AG20443 (cell line): ENCODE measurements at places on chromosomes 13 and 19.

- DNase-seq, result no peak
These were observed 510.9 kb upstream of the PCDH9 start for GRCh38 chr13:67740871-67741535.

DNA sequence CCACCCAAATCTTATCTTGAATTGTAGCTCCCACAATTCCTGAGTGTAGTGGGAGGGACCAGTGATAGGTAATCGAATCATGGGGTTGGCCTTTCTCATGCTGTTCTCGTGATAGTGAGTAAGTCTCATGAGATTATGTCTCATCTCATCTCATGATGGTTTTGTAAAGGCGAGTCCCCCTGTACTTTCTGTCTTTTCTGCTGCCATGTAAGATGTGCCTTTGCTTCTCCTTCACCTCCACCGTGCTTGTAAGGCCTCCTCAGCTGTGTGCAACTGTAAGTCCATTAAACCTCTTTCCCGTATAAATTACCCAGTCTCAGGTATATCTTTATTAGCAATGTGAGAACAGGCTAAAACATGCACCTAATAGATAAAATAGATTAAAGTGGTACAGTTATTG is 756.4 kb upstream of the SLITRK5 start:
- no peak for DNase-seq

DNA sequence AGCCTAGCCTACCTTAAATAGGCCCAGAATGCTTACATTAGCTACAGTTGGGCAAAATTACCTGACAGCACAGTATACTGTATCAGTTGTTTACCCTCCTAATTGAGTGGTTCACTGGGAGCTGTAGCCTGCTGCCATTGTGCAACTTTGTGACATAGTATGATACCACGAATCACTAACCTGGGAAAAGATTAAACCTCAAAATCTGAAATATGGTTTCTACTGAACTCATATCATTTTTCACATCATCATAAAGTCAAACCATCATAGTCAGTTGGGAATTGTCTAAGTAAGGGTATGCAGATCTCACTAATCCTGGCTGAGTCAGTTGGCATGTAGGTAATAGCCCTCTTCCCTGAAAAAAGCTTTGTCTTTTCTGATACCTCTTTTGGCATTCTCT is 9.2 kb downstream of the PAN3 start:
- no peak for DNase-seq

GRCh38 chr19:15331419-15332310 is 674 bp downstream of the BRD4 start:
- peak; percentile 75 for DNase-seq

DNA sequence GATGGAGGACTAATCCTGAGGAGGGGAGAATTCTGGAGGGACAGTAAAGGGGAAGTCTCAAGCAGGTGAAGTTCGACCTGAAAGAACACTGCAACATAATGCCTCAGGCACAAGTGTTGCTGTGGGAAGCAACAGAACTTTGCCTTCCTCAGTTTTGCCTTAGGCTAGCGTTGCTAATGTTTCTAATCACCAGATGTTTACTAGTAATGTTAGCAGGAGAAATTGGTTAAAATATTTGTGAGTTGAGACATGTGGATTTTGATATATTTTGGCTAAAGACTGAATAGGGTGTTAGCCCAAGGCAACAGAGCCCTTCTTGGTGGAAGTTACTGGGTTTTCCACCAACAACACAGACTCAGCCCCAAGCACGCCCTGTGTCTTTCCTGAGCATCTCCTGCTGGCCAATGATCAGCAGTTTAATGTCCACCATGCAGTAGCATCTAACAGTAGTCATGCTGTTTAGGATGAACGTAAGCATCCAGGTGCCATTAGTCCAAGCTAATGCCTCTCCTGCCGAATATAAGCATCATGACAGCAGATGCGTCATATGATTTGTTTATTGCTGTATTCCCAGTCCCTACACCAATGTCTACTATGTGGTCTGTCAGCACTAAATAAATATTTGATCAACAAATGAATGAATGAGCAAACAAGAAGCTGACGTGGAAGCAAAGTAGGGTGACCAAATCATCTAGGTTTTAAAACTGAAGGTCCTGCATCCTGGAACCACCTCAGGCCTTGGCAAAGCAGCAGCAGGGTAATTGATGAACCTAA is 511.9 kb upstream of the HTR2A start:
- DNase-seq, result peak; percentile 18

DNA sequence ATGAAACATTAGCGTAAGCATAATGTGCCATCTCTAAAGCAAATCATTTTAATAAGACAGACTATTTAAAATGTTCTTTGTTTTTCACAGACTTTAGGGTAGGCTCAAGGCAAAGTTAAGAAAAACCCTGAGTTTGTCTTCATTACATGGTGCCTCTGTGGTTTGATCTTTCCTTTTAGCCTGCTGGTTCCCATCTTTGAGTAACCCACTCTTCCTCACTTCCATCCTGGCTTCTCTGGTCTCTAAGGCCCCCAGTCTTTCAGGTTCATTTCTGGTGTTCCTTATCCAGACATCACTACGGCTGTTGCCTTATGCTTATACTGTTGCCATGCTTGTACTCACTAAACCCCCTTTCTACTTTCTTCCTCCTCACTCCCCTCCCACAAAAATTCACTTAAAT is 38.4 kb downstream of the DACH1 start:
- DNase-seq, result no peak

DNA sequence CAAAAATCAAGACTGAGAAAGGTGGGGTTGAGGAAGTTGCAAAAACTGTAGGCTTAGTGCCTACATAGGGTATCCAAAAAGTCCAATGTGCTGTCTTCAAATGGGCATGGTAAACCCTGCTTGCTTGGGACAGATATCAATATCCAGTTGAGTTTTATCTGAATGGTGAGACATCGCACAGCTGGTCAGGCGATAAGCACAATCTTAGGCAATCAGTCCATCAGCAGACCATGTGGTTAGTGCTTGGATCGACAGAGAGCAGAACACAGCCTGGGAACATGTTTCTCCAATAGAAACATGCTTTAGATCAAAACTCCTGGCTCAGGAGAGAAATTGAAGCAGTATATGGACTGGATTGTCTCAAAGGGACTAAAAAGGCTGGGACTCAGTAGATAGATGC is 151.3 kb upstream of the IPO5 start:
- no peak for DNase-seq

DNA sequence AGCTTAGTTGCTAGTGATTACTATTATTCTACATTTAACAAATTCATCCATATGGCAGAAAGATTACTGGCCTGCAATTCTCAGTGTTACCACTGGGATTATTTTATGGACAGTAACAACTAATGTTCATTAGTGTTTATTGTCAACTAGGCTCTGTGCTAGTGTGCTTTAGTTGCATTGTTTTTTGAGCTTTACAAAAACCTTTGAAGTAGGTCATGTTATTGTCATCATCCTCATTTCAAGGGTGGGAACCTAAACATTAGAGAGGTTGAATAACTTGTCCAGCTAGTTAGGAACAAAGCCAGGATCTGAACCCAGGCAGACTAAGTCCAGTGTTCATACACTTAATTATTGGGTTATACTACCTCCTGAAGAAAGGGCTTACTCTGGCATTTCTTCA is 27.8 kb upstream of the TDRD3 start:
- no peak for DNase-seq

- DNase-seq, result peak; percentile 51
These were observed 48.9 kb upstream of the PABPC3 start for GRCh38 chr13:25046985-25047511.

GRCh38 chr13:33367171-33367895 is 81.8 kb upstream of the STARD13 start:
- no peak for DNase-seq

GRCh38 chr13:76292726-76293125 is 593.5 kb downstream of the KCTD12 start:
- no peak for DNase-seq

DNA sequence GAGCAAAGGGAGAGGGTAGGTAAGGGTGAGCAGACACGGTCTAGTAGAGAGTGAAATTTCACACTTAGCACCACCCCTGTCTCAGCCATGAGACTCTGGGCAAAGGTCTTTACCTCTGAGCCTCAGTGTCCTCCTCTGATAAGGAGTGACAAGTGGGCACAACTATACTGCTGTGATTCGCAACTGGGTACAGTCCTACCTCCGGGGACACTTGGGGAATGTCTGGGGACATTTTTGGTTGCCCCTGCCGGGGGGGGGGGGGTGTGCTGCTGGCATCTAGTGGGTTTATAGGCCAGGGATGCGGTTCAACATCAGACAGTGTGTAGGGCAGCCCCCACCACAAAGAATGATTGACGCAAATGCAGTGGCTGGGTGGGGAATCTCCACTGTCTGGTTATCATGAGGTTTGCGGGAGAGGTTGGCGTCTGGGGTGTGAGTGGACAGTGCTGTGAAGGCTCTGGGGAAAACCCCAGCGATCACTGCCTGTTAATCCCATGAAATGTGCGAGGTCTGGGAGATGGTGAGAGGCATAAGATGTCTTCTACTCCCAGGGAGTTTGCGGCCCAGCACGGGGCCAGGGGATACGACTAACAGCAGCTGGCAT is 4.3 kb downstream of the NACC1 start:
- no peak for DNase-seq

GRCh38 chr13:99391781-99392469 is 84.7 kb upstream of the GPR183 start:
- no peak for DNase-seq

GRCh38 chr19:49514151-49514550 is 1.7 kb downstream of the FCGRT start:
- DNase-seq, result no peak

DNA sequence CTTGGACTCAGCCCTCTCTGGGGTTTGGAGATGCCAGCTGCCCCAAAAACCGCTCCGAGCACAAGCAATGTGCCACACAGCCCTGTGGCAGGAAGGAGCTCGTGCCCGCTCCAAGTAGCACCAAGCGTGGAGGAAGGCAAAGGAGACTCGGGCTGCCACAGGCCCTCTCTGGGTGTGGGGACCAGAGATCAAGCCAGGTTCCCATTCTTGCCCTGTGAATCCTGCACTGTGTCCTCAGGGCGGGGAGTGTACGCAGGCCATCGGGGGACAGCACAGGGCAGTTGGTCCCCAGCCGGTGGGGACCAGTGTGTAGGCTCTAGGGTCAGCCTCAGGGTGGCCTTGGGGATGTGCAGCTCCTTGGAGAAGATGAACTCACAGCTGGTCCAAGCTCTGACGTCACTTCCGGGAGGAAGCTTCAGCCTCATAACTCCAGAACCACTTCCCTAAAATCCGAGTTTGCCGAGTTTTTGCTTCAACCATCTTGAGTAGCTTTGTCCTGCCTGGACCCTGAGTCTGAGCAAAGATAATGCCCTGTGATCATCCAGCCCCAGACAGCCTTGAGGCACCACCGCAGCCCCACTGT is 9.3 kb upstream of the CPAMD8 start:
- no peak for DNase-seq

GRCh38 chr13:85533911-85534310 is 265.3 kb downstream of the SLITRK6 start:
- DNase-seq, result no peak

DNA sequence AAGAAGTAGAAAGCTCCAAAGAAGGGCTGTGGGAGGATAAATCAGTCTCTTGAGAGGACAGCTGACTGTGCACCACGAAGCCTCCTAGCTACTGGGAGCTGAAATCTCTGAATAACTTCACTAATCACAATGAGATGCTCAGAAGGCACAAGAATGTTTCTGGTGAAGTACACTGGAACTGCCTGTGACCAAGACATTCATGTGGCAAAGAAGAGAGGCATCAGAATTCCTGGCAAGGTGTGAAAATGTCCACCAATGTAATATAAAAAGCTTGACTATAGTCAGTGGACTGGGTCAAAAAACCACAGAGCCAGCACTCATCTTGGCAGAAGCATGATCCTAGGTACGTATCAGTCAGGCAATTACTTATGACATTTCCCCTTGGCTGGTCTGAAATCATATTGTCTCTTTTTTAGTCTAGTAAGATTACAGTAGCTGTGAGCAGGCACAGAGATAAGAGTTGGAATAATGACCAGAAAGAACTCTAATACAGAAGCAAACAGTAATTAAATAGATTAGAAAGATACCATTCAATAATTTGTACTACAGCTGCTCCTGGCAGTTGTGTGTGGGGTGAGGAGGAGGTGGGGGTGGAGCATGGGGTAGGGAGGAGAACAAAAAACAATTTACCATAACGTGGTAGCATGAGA is 434.7 kb downstream of the DIAPH3 start:
- DNase-seq, result no peak

- no peak for DNase-seq
These were observed 16.9 kb upstream of the PLA2G4C start for GRCh38 chr19:48127561-48127960.

DNA sequence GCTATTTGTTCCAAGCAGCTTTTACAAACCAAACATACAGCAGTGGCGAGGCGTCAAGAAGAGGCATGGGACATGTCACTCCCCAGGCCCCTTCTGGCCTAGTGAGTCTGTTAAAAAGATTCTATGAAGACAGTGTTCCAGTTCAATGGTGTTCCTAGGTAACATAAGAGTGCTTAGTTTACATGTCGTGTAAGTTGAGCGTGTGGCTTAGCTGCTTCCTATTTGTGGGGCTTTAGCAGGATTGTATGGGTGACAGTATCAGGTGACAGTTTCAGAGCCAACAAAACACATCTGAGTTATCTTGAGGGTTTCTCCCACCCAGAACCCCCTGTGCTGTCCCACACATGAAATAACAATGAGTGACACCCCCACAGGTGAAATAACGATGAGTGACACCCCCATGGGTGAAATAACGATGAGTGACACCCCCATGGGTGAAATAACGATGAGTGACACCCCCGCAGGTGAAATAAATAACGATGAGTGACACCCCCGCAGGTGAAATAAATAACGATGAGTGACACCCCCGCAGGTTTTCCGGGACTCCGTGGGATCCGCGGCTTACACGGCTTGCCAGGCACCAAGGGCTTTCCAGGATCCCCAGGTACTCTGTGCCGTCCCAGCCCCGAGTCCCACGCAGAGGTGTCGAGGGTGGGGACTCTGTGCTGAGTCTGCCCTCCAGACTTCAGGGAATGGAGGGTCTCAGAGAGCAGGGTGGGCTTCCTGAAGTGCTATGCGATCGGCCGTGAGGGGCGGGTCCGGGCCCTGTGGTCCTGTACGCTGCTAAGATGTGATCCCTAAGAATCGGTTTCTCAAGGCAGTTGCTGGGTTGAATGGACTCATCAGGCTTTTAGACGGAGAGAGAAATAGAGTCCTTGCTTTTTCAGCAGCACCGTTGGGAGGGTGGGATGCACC is 68.6 kb downstream of the RAB20 start:
- DNase-seq, result no peak

- peak; percentile 59 for DNase-seq
These were observed 930 bp downstream of the ZNF136 start for GRCh38 chr19:12163826-12164225.

- DNase-seq, result no peak
These were observed 107.2 kb downstream of the KCNRG start for GRCh38 chr13:50122455-50122854.
